GM03348 (cell line): ENCODE measurements at places on chromosomes 2 and 18.

DNA sequence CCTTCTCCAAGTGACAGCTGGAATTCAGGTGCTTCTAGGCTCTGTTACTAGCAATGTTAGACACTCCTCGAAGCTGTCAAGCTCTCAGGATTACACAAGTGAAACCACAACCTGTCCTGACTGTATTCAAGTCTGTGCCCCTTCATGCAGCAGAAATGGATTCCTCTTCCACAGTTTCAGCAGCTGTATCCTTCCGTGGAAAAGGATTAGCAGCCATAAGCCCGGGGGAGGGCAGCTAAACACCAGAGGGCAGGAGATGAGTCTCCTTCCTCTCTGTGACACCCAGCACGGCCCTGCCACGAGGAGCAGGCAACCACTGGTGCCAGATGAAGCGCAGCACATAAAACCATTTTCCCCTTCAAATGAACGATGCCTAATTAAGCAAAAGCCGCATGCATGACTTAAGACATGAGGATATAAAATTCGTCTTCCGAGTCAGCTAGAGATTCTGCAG is 1.2 kb downstream of the ST3GAL5 start:
- peak; percentile 61 for DNase-seq

DNA sequence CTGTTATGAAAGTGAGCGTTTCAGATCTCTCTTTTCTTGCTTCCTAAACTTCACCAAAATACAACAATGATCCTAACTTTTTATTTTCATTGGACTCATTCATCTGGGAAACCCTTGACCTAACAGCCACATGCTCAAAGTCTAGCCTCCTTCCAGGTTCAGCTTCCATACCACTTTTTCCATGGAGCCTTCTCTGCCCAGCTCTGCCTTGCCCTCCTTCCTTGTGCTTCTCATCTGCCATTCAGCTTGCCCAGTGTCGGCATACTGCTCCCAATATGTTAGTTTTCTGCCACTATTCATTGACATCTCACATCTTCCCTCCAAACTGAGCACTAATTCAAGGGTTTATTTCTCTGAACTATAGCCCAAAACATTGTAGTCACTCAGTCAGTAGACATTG is 214.7 kb downstream of the RAD51AP2 start:
- DNase-seq: no peak

GRCh38 chr2:32949260-32949659 is 2.5 kb downstream of the LTBP1 start:
- no peak for DNase-seq

DNA sequence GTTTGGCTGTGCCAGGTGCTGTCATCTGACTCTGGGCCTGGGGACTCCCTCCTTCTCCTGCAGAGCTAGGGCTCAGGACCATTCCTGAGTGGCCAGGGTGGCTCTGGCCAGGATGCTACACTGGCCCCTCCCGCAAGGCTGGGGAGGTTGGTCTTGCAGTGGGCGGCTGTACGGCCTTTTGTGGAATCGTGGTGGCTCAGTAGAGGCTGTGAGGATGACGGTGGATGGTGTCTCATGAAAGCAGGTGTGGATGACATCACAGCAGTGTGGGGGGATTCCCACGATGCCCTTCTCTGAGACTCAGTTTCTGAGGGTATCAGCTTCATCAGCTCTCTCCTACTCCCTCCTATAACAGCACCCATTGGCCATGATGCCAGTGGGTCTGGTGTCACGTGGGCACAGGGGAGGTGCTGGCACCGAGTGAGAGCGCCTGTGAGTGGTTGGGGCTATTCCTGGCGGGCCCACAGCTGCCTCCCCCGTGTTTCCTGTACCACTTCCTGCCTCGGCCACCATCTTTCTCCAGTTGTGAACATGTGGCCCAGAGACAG is 144.2 kb upstream of the HDAC4 start:
- no peak for DNase-seq

DNA sequence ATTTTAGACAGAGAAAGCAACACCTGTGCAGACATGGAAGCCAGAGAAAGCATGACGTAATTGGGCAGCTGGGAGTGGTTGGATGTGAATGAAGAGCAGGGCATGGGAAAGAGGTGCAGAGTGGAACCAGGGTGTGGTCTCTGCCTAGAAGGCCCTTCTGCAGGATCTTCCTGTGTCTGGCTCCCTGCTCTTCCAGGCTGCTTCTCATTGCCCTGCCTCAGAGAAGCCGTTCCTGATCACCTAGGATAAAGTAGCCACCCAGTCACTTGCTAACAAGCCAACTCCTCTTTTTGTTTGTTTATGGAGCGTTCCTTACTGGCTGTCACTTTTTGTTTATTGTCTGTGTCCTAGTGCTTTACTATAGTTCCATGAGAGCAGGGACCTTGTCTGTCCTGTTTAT is 28.5 kb downstream of the GALNT1 start:
- DNase-seq: no peak

DNA sequence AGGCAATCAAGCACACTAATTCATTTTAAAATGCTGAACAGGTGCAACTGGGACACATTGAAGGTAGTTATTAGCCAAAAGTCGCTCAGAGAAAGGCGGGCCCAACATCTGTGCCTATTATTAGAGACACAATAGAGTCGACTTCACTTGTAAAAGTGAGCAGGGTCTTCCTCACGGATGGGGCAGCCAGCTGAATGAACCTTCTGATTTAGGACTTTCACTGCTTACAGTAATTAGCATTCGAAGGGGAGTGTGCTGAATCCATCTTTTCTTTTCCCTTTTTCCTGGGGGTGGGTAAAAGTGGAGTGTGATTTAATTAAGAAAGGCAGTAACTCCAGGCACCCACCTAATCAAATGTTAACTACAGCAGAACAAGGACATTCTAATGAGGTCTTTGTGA is 677.7 kb downstream of the DCDC2C start:
- no peak for DNase-seq

- DNase-seq: no peak
Observed at GRCh38 chr18:54466248-54467005, 108.7 kb downstream of the C18orf54 start.

DNA sequence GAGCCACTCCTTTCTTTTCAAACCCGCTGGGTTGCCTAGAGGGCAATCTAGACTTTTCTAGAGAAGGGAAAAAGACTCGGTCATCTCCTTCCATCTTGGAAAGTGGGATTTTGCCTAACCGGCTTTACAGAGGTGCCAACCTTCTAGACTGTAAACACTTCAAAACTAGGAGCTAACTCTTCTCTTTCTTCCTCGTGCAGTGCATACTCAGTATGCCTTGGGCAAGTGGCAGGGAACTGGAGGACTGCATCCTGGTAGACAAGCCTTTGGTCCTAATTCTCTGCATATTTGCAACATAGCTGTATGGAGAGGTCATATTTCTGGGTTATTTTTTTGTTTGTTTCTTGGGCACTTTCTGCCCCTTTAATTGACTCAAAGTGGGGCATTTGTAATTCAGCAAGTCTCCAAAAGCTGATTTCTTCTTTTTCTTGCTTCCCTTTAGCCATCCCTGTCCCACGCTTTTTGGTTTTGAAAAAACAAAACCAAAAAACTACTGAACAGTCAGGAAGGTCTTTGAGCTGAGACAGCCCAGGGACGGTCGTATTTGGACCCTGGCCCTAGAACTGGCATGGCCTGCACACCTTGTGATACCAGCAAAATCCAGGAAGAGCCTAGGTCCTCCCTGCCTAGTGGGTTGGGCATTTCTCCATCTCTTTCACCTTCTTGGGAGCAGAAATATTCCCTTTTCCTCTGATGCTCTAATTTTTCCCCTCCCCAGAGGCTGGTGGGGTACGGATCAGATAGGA is 5.8 kb upstream of the GATA6 start:
- no peak for DNase-seq

- DNase-seq: peak; percentile 47
Observed at GRCh38 chr2:164061129-164061746, 325.4 kb upstream of the FIGN start.

DNA sequence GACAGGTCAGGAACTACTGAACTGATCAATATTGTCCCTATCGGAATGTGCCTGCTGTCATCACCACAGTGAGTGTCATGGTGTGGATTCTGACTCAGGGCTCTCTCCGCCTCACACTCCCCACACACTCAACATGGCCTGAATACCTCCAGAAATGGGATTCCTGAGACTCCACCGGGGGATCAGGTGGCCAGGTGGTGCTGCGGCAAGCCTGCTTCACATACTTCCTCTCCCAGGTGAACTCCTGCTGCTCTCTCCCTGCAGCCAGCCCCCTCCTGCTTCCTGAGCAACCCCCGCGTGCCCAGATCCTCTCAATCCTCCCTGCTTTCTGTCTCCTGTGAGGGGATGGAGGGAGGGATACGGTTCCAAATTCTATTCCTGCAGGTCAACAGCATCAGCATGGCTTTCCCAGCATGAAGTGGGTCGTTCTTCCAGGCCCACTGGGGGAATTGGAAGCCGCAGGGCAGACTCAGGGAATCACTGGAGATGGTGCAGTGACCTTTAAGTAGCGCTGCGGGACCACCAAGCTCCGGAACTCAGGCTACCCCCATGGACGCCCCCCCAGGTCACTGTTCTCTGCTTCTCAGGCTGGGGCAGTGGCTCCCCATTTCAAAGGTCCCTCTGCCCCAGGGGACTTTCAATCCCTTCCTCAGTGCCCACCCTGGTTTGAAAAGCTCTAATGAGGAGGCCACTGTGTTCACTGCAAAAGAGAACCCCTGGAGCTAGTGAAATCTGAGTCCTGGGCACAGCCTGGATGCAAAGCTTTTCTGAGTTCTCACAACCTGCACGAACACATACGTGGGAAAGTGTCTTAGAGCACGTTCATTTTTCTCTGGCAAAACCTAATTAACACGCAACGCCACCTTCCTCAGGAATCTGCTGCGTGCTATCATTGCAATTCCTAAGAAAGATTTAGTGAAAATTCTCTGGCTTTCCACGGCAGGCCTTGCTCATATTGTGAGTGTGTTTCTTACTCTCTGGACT is 168.4 kb downstream of the ZFP36L2 start:
- no peak for DNase-seq

GRCh38 chr2:64029116-64029665 is 10.0 kb upstream of the VPS54 start:
- no peak for DNase-seq

- DNase-seq: no peak
Observed at GRCh38 chr18:5469340-5469739, 74.5 kb downstream of the EPB41L3 start.

- peak; percentile 25 for DNase-seq
Observed at GRCh38 chr2:132668987-132669907, 758 bp downstream of the LYPD1 start.

DNA sequence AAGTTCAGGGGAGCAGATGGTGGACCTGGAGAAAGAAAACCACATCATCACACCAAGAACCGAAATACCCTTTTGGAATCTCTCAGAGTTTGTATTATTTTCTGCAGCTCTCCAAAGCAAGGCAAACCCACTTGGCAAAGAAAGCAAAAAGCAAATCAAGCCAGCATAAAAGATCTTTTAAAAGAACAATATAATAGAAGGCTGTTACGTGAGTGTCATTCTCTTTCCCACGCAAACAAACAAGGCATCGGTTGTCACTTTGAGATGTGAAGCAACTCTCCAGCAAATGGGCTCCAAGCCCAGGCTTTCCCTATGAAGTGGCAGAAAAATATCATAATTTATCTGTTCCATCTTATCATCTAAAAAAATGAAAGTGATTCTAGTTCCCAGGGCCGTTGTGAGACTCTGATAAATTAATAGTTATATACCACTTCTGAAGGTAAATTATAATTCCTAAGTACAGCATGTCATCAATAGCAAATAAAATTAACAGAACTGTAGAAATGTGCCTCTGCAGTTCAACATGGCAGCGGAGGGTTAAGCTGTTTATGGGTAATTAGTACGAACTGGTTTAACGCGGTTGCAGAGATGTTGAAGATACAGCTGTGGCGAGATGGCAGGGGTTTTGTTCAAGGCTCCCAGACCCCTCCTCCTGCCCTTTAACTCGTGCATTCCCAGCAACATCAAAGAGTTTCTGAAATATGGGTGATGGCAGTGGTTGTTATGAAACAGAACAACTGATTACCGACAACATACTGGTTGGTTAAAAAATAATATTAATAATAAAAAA is 89.2 kb downstream of the EPHA4 start:
- DNase-seq: no peak

GRCh38 chr2:203175371-203175770 is 63.4 kb upstream of the CYP20A1 start:
- no peak for DNase-seq

DNA sequence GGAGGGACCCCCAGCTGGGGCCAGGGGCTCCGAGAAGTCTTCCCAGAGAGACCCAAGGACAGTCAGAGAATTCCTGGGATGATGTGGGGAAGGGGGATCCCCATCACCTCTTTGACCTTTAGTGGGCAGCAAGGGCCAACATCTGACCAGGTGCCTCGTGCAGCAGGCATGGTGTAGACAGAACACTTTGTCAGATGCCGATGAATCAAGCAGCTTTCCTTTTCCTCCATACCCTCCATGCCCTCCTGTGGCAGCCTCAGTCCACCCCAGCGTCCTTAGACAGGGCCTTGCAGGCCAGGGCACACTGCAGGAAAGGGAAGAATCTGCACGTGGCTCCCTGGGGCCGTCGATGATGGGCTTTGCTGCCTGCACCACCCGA is 26.3 kb downstream of the GPR55 start:
- no peak for DNase-seq

- DNase-seq: no peak
Observed at GRCh38 chr2:99784946-99785345, 295.1 kb upstream of the REV1 start.

DNA sequence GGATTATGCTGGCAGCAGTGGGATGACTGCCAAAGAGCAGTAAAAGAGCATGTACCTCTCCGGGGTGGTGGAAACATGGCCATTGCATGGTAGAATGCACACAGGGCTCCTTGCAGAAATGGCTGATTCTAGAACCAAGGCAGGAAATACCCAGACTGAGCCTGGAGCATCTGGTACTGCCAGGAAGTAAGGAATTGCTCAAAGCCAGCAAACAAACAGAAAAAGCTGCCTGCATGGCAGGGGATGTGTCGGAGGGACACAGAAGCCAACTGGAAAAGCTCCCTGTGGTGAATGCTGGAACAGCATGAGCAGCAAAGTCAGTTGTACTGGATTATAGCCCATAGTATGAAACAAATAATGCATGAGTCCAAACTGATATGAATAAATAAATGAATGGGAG is 78.0 kb upstream of the NFATC1 start:
- no peak for DNase-seq

- no peak for DNase-seq
Observed at GRCh38 chr2:17317439-17317976, 200.7 kb downstream of the RAD51AP2 start.

- DNase-seq: no peak
Observed at GRCh38 chr2:222734703-222735014, 63.2 kb downstream of the MOGAT1 start.

GRCh38 chr2:157691131-157691530 is 62.5 kb upstream of the ACVR1C start:
- no peak for DNase-seq

- peak; percentile 69 for DNase-seq
Observed at GRCh38 chr2:48508461-48509124, 21.4 kb upstream of the STON1 start.

DNA sequence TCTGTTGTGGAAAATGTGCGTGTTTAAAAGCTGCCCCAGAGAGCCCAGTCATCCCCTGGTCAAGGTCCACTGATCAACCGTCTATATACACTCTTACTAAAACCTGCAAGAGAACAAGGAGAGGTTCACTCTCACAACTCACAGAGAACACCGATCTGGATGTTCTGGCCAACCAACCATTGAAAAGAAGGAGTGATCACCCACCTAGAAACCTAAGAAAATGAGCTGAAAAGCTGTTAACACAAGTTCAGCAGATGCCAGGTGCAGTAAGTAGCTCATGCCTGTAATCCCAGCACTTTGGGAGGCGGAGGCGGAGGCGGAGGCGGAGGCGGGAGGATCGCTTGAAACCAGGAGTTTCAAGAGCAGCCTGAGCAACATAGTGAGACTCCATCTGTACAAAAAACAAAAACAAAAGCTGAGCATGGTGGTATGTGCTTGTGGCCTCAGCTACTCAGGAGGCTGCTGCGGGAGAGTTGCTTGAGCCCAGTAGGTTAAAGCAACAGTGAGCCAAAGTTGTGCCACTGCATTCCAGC is 14.5 kb downstream of the ATG16L1 start:
- no peak for DNase-seq
